Activated CD4-positive, alpha-beta T cell treated with anti-CD3 and anti-CD28 coated beads, Interleukin-2, amount 10 ng/mL, durations not matched to agents 7 days and 5 days (primary cell): ENCODE measurements at places on chromosomes 12 and 14.

DNA sequence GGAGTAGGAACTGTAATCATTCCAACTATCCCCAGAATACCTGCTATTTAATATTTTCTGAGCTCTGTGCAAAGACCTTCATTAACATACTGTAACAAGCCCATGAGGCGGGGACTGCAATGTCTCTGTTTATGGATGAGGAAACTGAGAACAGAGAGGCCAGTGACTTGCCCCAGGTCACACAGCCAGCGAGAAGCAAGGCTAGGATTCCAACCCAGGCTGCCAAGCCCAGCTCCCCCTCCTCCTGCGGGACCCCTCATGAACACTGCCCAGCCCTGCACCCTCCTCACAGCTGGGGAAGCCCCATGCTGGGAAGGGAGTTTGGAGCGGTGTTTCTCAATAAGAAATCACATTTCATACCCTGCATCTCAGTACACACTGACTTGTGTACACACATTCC lies 10.9 kb downstream of the HVCN1 start:
- no peak for DNase-seq

- DNase-seq, result no peak
Measured at GRCh38 chr12:97211416-97211930, 251.1 kb upstream of the RMST start.

DNA sequence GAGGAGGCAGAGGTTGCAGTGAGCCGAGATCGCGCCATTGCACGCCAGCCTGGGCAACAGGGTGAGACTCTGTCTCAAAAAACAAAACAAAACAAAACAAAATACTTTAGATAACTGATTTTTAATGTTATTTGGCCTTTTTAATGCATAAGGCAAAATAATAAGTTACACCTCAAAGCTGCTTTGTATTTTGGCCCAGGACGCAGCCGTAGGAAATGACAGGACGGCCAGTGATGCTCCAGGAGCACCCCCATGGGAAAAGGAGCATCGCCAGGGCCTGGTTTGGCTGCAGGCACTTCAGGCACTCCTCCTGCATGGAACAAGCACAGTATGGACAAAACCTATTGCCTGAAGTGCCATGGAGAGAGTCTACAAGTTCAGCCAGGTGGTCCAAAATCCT lies 3.5 kb upstream of the NFKBIA start:
- DNase-seq, result no peak

DNA sequence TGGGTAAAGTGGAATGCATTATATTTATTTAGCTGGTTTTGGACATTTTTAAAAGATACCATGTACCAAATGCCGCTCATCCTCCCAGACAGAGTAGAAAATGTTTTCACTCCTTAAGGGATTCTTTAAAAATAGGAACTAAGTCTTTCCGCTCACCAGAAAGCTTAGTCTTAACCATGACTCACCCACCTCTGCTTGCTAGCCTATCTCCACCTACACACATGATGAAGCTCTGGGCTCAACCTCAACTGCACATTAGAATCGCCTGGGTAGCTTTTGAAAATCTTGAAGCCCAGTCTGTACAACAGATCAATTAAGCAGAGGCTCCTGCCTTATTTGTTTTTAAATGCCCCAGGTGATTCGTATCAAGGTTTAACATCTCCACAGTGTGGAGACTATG lies 260.5 kb downstream of the NEDD1 start:
- no peak for DNase-seq

DNA sequence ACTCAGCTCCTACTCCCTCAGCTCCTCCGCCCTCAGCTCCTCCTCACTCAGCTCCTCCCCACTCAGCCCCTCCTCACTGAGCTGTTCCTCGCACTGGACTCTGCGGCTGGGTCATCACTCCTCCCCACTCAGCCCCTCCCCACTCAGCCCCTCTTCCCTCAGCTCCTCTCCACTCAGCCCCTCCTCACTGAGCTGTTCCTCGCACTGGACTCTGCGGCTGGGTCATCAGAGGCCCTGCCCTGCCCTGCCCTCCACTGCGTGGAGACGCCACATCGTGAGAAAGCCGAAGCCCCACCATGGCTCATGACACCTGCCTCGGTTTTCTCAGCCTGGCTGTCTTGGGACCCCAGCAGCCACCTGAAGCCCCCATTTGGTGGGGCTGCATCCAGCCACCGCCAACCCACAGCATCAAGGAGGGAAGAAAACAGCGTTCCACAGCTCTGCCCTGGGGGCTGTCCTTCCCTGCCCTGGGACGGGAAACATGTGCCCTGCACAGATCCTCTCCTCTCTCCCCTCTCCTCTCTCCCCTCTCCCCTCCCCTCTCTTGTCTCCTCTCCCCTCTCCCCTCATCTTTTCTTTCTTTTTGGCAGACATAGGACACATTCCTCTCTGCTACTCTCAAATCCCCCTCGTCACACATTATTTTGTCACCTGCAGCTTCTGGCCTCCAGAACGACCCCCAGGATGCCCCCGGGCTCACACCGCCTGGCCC lies 17.7 kb downstream of the NOC4L start:
- no peak for DNase-seq
